Cortex of kidney (tissue), 1 donor: ENCODE measurements at places on chromosomes 2 and 18.

GRCh38 chr2:31384771-31385276, 29.7 kb downstream of the XDH start:
- DNase-seq = no peak

DNA sequence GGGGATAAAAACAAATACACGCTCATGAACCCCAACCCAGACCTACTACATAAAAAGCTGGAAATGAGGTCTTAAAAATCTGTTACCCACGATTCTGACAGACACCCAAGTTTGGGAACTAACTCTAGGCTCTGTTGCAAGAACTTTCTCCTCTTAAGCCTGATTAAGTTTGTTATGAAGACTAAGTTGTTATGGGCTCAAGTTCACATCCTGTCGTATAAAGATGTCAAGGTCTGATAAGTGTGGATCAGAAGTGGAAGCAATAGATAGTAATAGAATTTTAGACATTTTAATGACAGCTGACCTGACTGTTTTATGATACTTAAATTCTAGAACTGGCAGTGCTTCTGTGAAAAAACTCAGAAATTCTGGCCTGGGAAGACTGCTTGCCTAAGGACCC, 43.2 kb downstream of the LPIN2 start:
- DNase-seq = no peak

- no peak for DNase-seq
These were observed 167.0 kb downstream of the PTH2R start for GRCh38 chr2:208573569-208573968.

- DNase-seq = no peak
These were observed 131.6 kb downstream of the CDH2 start for GRCh38 chr18:28045176-28045810.
